ENCODE measurements at places on chromosomes 2 and 18. TPM values are rescaled to one million over a fixed set of nuclear protein-coding genes. Genes with fewer than 3 reads are reported as not detected.
A peak's percentile ranks its signal among the peaks of the same experiment; 100 is the strongest.

DNA sequence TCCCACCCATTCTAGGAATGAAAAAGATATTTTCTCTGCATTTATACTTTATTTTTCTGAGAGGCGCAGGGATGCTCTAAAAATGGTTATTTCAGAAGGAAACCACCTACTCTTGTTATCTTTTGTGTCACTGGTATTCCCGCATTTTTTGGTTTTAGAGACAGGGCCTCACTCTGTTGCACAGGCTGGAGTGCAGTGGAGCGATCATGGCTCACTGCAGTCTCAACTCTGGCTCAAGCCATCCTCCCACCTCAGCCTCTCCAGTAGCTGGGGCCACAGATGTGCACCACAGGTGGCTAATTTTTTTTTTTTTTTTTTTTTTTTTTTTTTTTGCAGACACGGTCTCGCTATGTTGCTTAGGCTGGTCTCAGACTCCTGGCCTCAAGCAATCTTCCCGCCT is 135.9 kb downstream of the NCK2 start:
- DNase-seq: no peak

GRCh38 chr2:170660409-170660808 is 54.7 kb upstream of the SP5 start:
- no peak for DNase-seq

- DNase-seq: no peak
Observed at GRCh38 chr2:80120866-80121265, 183.7 kb downstream of the LRRTM1 start.

- peak; percentile 20 for DNase-seq
Observed at GRCh38 chr2:129465045-129465444, 514.4 kb upstream of the RAB6C start.

The PDE11A gene
- total RNA-seq: not detected

DNA sequence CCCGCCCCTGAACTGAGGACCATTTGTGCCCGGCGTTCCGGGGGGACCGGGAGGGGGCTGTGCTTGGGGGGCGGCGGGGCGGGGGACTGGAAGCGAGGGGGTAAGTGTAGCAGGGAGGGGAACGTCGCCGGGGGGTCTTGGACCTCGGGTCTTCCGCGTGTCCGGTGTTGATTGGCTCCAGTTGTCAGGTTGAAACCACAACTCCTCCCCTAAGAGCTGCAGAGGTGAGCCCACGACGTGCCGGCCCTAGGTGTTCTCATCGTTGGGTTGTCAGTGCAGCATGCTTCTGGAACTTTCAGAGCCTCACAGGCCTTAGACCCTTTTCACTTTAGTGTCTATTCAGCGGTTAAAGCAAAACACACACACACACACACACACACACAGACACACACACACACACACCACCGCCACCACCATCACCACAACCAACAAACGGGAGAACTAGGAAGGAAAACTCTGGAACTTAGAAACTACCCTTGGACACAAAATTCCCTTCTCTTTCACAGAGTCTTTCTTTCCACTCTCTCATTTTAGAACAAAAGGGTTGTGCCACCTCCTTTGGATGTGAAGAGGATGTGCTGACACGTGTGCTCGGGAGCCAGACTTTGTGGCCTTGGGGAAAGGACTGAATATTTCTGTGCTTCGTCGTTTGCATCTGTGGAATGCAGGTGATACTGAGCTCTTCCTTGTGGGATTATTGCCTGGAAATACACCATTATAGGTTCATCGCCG is 6.7 kb upstream of the DLX2 start:
- DNase-seq: no peak

The ALPI gene
- total RNA-seq: not detected

- DNase-seq: no peak
Observed at GRCh38 chr18:26819046-26819445, 46.5 kb downstream of the AQP4 start.

The SCN3A gene
- not detected for total RNA-seq

GRCh38 chr2:241885946-241886643 is 16.6 kb downstream of the RTP5 start:
- DNase-seq: no peak

DNA sequence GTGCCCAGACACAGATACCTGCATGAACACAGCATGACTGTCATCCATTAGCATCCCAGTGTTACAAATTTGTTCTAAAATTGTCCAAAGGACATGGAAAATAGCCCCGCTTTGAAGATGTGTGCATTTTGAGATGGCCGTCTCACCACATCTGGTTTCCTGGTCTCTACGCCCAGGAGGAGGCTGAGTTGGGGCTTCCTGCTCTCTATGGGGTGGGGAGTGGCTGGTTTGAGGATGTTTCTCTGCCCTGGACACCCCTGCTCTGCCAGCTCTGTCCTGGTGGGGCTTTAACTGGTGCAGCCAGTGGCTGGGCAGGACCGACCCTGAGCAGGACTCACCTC is 74.6 kb upstream of the SMAD7 start:
- DNase-seq: no peak

DNA sequence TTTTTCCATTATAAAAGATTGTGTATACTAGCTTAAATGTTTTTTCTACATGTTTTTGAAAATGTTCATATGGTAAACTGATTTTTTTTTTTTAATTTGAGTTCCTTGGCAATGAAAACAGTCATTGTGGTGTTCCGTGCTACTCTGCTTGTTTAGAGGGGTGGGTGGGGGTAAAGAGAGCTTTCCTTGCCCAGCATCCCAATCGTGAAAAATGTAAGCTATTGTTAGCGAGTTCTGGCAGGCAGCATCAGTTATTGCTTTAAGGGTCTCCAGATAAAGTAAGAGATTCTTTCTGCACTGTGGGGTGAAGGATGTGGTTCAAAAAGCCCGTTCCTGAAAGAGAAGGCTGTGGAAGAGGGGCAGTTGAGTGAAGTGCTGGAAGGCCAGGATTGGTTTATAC is 118.4 kb downstream of the TANC1 start:
- no peak for DNase-seq

DNA sequence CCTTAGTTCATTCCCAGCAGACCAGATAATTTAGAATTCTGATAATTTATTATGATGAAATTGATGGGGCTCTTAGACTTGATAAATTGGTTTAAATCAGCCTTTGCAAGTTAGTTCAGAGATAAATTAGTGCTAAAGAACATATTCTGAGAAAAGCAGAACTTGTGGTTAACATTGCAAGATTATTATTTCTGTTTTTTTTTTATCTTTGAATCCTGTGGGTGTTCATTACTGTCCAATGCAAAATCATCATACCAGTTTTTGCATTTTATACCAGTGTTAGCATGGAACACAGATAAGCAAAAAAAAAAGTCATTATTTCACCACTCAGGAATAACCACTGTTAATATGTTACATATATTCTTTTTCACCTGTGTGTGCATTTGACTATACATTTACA is 9.1 kb downstream of the SEPTIN2 start:
- no peak for DNase-seq

DNA sequence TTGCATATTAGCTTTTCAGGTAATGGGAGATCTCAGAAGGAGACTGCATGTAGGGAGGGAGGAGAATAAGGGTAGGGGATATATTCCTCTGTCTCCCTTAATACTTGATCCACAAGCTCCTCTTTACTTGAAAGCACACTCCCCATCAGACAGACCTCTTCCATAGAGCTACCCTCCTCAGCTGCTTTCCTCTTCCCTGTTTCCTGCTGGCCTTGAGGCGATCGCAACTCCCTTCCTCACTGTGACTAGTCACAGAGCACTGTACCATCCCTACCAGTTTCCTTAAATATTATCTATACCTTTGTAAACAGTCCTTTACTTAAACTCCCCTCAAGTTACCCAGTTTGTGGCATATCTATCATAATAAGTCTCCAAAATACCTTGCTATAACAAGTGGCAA is 10.9 kb downstream of the ROCK1 start:
- no peak for DNase-seq

DNA sequence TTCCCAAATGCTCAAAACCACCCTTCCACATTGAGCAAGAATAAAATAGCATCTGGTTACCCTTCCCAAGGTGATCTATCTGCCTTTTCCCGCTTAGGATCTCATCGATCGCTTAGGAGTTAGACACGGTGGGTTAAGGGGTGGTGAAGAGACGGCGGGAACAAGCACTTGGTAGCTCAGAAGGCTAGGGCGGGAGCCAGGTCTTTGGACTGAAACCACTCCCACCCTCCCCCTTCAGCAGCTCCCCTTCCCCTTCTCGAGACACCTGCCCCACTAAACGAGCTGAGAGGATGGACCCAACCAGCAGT is 513 bp downstream of the THOC1 start:
- no peak for DNase-seq

DNA sequence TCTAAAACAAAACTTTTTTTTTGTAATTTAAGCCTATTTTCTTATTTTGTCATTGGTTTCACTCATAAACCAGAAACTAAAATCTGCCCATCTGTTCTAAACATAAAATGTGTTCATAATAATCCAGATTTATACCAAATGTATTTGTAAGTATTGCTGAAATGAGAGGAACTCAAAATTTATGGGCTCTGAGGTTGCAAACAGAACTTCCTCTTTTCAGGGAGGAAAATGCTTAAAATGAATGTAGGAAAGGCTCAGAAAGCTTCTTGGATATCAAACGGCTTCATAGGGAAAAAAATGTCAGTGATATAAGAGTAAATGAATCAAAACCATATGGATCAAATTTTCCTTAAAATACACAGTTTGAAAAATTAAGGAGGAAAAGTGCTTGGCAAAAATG is 83.9 kb downstream of the PAX3 start:
- no peak for DNase-seq

GRCh38 chr2:88220718-88221117 is 50.6 kb downstream of the THNSL2 start:
- DNase-seq: no peak

DNA sequence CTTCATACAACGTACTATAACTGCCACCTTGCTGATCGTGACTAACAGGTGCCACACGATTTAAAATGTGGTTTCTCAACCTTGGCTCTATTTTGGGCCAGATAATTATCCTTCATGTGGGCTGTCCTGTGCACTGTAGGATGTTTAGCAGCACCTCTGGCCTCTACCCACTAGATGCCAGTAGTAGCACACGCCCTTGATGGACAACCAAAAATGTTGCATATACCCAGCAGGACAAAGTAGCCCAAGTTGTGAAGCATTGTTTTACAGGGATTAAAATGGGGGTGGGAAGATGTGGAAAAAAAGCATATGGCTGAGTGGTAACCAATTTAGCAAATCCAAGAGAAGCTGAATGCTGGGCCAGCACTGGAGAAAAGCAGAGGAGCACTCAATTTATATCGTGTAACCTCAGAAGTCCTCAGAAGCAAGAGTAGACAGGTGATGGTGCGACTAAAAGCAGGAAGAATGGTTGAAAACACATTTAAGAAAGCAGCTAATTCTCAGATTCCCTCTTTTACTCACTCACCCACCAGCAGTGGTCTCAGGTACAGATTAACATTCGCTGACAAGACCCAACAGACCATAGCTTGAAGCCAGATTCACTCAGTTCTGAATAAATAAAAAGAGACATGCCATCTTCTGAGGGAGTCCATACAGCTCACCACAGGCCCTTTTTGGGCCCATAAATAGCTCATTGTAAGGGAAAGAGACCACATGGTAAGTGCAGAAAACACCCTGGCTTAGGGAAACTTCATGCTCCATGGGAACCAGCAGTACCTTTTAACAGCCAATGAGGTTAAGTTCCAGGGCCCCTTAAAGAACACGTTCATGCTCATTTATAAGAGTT is 50.6 kb downstream of the RAPH1 start:
- peak; percentile 84 for DNase-seq

The GKN1 gene
- total RNA-seq: not detected

The NCKAP5 gene
- total RNA-seq: not detected

DNA sequence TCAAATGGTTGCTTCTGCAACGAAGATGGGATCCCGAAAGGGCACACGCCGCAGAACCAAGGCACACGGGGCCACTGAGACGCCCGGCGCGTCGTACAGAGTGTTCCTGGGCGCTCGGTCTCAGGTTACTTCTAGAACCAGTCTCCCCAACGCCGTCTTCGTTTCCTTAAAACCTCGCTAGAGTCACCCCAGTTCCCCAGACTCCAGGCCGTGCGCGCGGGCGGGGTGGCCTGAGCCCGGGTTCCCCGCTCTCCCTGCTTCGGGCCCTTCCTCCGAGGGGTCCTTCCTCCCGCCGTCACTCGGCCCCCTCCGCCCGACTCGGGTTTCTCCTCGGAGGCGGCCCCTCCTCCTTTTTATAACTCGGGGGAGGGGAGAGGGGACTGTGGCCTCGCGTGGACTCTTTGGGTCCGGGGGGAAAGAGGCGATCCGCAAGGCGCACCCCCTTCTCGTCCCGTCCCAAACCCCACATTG is 774 bp upstream of the FZD7 start:
- DNase-seq: peak; percentile 83

DNA sequence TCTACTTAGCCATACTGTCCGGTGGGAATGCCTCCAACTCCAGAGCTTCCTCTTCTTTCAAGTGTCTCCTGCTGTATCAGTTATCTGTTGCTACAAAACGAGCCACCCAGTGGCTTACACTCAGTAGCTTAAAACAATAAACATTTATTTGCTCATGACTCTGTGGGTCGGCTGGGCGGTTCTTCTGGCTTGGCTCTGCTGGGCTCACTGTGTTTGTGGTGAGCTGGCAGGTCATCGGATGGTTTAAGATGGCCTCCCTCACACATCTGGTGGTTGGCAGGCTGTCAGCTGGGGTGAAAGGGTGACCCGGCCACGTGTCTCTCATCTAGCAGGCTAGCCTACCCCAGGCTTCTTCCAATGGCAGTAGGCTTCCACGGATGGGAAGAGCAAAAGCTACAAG is 122.4 kb upstream of the SLC1A4 start:
- DNase-seq: no peak

DNA sequence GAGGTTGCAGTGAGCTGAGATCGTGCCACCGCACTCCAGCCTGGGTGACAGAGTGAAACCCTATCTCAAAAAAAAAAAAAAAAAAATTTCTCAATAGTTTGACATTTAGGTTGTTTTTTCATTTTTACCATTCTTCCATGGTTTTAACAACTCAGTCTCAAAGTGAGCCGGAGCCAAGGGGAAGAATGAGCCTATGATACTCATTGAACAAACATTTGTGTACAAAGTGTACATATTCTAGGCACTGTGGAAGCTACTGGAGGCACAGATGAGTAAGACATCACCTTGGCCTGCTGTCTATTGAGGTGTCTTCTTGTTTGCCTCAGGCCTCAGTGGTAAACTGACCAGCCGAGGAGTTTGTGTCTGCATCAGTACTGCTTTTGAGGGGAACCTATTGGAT is 21.9 kb downstream of the CENPO start:
- no peak for DNase-seq

The G6PC2 gene
- not detected for total RNA-seq

- DNase-seq: no peak
Observed at GRCh38 chr2:179302149-179302548, 37.5 kb upstream of the SESTD1 start.

- DNase-seq: no peak
Observed at GRCh38 chr2:198591586-198591985, 787.2 kb downstream of the PLCL1 start.

The C2orf15 gene
- total RNA-seq: 0.26 TPM

- DNase-seq: no peak
Observed at GRCh38 chr2:38375696-38376345, 1.3 kb downstream of the ATL2 start.

The CNDP1 gene
- total RNA-seq: not detected

The DLGAP1 gene
- 0.99 TPM for total RNA-seq

- no peak for DNase-seq
Observed at GRCh38 chr2:229375251-229375650, 104.2 kb upstream of the PID1 start.

The TTN gene
- total RNA-seq: 2.8 TPM

The NEURL3 gene
- total RNA-seq: 1.2 TPM

- no peak for DNase-seq
Observed at GRCh38 chr2:88489181-88489580, 36.7 kb upstream of the FOXI3 start.
